ENCODE measurements at places on chromosomes 12 and 14.
A peak's percentile ranks its signal among the peaks of the same experiment; 100 is the strongest.

DNA sequence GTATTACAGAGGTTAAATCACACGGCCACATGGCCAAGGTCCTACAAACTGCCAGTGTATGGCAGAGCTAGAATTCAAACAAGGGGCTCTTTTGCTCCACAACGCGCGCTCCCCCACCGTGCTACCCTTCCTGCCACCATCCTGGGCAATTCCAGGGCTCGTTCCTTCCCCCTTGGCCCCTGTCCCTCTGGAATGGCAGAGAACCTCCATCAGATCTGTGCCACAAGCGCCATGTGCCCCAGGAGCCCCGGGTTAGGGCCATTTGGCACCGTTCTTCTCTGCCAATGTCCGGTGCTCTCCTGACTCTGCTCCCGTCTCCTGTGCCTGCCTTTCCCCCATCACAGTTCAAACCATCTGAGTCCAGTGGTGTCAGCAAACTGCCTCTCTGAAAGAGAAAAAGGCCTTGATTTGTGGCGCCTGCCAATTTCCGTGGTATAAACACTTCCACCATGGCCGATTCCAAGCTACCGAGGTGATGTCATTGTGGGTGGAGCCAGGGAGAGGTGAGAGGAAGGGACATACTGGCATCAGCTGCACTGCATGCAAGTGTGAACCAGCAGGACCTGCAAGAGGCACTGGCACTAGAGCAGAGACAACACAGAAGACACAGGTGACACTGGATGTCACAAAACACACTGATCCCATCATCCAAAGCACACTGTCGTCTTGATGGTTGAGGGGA lies 163.1 kb downstream of the CALM1 start:
- DNase-seq, result no peak

GRCh38 chr14:64636208-64636979 lies 67.8 kb upstream of the PLEKHG3 start:
- peak; percentile 66 for DNase-seq

- no peak for DNase-seq
These were observed 83.0 kb downstream of the PPM1A start for GRCh38 chr14:60332046-60332399.

DNA sequence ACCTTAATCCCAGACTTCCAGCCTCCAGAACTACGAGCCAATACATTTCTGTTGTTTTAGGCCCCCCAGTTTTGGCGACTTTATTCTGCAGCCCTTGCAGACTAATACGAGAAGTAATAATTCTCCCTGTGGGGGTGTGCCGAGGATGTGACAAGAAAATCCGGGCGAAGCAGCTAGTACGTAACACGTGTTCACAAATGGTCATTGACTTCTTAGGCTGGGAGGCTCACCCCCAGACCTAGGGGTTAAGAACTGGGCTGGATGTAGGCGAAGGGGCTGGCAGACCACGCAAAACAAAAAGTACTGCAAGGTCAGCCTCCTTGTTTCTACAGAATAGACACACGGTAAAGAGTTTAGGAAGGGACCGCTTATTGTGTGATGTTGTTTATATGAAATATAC lies 69.8 kb upstream of the ESRRB start:
- no peak for DNase-seq

DNA sequence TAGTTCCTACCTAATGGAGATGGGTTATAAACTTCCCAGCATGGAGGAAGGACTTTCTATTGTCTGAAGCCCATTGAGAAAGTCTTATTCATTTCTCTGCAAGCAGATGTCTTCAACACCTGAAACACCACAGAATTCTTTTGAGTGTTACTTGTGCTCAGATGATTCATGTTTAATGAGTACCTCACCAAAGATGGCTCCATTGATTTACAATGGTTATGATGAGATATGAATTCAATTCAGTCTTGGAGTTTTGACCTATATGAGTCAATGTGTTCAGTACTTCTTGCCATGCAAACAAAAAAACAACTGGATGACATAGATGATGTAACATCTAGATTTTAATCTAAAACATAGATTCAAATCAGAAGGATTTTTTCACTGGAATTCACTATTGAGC lies 15.4 kb upstream of the PAWR start:
- DNase-seq, result no peak

Data from stimulated activated CD4-positive, alpha-beta T cell treated with anti-CD3 and anti-CD28 coated beads, Interleukin-12 subunit alpha, Interleukin-12 subunit beta, amount 100 ng/mL, for 4 hours (primary cell).